Globus pallidus (tissue), 1 donor: ENCODE measurements at places on chromosomes 13 and 19.
A peak's percentile ranks its signal among the peaks of the same experiment; 100 is the strongest.

DNA sequence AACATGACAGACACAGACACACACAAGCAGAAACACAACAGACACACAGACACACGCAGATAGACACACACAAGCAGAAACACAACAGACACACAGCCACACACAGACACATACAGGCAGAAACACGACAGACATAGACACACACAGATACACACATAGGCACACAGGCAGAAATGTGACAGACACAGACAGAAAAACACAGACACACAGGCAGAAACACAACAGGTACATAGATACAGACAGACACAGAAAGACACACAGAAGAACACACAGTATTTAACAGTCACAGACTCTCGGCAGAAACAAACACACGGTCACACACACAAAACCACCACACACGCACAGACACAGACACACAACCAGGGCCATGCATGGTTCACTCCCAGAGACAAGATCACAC, 905 bp downstream of the TBXA2R start:
- DNase-seq = no peak

DNA sequence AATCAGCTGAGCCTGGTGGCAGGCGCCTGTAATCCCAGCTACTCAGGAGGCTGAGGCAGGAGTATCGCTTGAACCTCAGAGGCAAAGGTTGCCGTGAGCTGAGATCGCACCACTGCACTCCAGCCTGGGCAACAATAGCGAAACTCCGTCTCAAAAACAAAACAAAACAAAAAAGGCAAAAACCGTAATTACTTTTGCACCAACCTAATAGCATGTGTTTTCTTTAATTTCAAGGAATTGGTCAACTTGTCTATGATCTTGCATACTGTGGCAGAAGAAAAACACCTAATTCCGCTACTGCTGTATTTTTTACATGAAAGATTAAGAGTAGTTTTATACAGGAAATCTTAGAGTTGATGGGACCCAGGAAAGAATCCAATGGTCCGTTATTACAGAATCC, 241.2 kb downstream of the COL4A1 start:
- no peak for DNase-seq

- no peak for DNase-seq
Measured at GRCh38 chr13:111387026-111387871, 66.8 kb downstream of the TEX29 start.

GRCh38 chr19:34918190-34918589, 8.5 kb upstream of the ZNF30 start:
- no peak for DNase-seq

GRCh38 chr13:32445461-32445860, 17.5 kb upstream of the N4BP2L1 start:
- no peak for DNase-seq

GRCh38 chr13:92187378-92187989, 789.1 kb downstream of the GPC5 start:
- peak; percentile 25 for DNase-seq

DNA sequence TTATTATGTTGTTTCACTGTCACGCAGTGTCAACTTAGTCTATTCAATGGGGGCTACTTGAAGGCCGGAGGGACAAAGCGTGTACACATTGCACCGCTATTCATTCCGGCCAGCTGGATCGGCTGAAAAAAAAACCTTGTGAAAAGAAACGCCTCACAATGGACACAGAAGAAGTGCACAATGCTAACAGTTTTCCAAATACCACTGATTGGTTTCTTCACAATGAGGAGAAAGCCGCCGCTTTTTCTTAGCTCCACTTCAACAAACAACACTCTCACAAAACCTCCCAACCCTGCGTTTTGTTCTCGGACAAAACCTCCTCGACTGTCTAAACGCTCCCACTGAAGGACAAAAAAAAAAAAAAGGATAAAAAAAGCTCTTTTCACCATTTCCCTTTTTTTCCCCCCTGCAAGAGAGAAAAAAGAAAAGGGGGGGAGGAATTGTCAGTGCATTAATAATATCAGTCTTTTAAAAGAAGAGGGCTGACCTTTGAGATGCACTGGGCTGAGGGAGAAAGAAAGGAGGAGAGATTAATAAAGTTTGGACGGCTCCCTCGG, 5.4 kb downstream of the SOX21 start:
- DNase-seq = peak; percentile 86

DNA sequence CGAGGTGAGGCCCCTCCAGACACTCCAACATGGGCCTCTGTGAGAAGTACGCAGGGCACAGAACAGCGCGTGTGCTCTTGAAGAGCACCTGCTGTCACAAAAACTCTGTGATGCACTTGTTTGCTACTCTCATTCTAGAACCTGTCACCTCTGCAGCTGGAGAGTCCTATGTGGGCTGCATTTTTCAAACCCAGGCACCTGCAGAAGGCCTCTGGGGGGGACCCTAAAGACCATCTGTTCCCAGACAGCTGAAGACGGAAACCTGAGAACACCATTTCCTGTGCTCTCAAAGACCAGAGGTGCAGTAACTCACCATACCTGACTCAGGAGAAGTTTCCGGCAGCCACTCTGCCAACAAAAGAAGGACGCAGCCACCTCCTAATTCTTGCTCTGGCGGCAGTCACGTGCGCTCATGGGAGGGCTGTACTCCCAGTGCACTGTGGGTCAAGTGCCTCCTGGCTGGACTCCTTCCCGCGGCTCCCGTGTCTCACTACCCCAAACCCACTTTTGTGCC, 28.1 kb downstream of the RANBP3 start:
- no peak for DNase-seq

DNA sequence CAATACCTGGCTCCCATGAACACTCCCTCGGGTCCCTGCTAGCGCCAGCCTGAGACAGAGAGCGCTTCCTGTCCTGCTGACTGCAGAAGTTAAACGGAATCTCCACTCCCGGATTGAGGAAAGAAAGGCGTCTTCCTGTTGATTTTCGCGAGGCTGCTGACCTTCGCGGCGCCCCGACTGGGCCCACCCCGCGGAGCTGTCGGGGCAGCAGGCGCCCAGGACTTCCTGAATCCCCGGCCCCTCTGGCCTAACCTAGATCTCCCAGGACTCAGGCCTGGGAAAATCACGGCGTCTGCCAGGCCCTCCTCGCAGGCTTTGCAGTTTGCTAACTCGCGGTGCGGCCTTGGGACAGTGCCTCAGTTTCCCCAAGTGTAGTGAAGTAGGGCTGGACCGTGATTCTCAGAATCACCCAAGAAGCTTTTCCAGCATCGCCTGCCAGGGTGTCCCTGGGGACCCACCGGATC, 108.8 kb downstream of the KCTD15 start:
- no peak for DNase-seq

- DNase-seq = no peak
Measured at GRCh38 chr13:109971456-109972090, 185.2 kb upstream of the IRS2 start.

- peak; percentile 65 for DNase-seq
Measured at GRCh38 chr19:10388957-10389356, 8.6 kb upstream of the TYK2 start.

- no peak for DNase-seq
Measured at GRCh38 chr13:39110518-39111097, 72.4 kb downstream of the NHLRC3 start.

DNA sequence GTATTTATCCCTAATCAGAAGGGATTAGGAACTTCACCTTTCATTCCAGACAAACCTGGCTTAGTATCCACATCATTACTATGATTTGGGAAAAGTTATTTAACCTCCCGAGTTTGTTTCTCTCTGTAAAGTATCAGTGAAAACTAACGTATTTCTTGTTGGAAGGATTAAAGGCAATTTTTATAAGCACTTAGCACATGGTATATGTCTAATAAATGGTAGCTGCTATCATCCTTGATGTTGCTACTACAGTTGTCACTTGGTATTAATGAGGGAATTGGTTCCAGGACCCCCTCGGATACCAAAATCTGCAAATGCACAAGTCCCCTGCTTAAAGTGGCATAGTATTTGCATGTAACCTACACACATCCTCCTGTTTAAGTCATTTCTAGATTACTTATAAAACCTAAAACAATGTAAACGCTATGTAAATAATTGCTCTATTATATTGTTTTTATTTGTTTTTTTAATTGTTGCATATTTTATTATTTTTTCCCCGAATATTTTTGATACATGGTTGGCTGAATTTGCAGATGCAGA, 42.7 kb upstream of the FAM124A start:
- DNase-seq = no peak

DNA sequence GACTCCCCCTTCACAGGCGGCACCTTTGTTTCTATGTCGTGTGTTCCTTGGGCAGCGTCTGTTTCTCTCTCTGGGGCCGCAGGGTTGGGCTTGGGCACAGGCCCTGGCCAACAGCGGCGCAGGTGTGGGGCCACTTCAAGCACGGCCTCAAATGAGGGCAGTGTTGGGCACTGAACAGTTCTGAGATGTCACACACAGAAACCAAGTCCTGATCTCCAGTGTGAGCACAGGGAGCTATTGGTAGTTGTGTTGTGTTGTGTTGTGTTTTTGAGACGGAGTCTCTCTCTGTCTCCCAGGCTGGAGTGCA, 42.7 kb downstream of the GATAD2A start:
- DNase-seq = no peak

DNA sequence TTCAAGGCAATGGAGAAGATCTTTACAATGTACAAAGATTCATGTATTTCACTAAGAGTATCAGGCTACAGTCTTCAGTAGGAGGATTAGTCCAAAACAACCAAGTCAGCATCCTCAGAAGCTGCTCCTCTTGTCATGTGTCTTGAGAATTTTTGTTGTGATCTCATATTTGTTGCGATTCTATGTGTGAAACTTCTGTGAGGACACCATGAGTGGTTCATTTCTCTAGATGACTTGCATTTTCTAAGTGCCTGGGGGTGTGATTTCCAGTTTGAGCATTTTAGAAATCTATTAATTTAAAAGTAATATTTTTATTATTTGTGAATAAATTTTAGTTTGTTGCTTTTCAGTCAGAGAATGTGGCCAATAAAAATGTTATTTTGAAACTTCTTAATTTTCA, 94.5 kb downstream of the RAP2A start:
- no peak for DNase-seq

DNA sequence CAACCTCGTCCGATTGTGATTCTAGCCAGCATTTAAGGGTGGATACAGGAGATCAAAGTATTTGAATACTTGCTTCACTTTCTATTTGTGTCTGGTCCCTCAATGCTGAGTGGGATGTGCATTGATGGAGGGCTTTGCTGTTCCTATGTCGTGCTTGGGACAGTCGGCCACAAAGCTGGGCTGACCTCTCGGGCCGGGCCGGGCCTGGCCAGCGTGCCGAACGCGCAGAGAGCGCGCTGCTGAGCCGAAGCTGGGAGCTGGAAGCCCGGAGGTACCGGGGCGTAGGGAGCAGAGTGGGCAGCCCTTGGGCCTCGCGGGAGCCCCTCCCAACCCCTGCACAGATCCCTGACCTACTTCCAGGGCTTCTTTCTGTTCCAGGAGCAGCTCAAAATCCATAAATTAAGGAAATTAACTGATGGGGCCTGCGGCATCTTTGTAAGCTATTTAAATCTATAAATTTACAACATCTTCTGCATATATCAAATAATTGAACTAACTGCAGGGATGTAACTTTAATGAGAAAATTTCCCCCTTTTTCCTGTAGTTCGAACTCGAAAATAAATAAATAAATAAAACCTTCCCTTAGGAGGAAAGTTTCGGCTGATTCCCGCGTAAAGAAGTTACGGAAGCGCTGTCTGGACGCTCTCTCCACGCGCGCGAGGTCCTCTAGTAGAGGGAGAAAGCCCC, 1.8 kb upstream of the KCTD15 start:
- no peak for DNase-seq

DNA sequence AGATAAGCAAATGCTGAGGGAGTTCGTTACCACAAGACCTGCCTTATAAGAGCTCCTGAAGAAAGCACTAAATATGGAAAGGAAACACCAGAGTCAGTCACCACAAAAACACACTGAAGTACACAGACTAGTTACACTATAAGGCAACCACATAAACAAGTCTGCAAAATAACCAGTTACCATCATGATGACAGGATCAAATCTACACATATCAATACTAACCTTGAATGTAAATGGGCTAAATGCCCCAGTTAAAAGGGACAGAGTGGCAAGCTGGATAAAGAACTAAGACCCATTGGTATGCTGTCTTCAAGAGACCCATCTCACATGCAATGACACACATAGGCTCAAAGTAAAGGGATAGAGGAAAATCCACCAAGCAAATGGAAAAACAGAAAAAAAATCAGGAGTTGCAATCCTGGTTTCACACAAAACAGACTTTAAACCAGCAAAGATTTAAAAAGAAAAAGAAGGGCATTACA, 26.6 kb downstream of the CCDC122 start:
- DNase-seq = no peak

GRCh38 chr13:89678466-89679121, 1668.9 kb upstream of the MIR17HG start:
- DNase-seq = no peak

GRCh38 chr13:99983499-99984401, 2.2 kb downstream of the ZIC2 start:
- DNase-seq = no peak

- no peak for DNase-seq
Measured at GRCh38 chr19:43380771-43381386, 27.4 kb downstream of the CD177 start.

- no peak for DNase-seq
Measured at GRCh38 chr19:50815439-50815838, 8.1 kb downstream of the KLK1 start.

DNA sequence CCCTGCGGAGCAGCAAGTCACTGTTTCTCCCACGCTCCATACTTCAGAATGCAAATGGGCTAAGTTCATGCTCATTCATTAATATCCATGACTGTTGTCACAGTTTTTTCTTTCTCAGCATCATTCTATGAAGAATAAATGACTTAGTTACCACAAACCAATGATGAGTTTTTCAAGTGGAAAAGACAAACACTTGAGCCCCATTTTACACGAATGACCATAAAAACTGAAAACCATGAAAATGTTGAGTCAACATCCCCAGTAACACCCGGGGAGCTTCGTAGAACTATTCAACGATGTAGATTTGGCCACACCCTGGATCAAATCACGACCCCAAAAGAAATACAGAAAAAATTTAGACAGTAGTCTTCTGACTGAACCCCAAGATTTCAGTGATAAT, 99.8 kb upstream of the GJB6 start:
- no peak for DNase-seq

- peak; percentile 82 for DNase-seq
Measured at GRCh38 chr19:47778049-47778953, at the start of gene SELENOW. TSS of gene SELENOW (plus strand) at chr19:47778703. CDS start at chr19:47778786, 83 bp downstream.

- no peak for DNase-seq
Measured at GRCh38 chr19:20259615-20260014, 92.6 kb downstream of the ZNF486 start.

GRCh38 chr19:4149518-4150288, 3.7 kb upstream of the CREB3L3 start:
- no peak for DNase-seq
